ENCODE measurements at places on chromosomes 1 and 21.
A peak's percentile ranks its signal among the peaks of the same experiment; 100 is the strongest.

DNA sequence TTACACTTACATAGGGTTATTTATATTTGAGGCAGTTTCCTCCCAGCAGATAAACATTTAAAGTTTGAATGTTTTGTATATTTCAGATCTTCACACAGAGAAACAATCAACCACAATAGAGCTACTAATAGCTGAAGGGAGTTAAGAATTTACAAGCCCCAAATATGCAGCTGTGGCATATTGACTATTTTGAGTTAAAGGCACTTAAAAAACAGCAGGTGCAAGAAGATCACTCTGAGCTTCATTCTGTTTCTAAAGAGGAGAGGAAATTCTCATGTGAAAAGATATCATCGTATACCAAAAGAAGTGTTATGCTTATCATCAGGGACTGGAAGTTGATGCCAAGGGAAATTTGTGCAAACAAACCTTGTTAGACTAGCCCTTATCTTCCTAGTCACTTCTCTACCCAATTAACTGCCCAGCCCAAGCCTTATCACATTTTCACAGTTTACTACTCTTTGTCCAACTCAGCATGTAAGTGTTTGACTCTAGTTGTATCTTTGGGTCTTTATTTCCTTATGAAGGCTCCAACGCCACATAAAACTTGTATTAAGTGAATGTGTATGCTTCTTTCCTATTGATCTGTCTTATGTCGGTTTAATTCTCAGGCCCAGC, 66.3 kb upstream of the COG2 start:
- H3K4me3 ChIP-seq = no peak overlapping the region
- DNase-seq = no peak
- H3K27ac ChIP-seq = no peak overlapping the region
- no peaks in the 10 kb centered on the region for H3K36me3 ChIP-seq
- H3K4me1 ChIP-seq = no peaks in the 10 kb centered on the region
- H3K27me3 ChIP-seq = no peaks in the 10 kb centered on the region

GRCh38 chr1:53190210-53190611, 6.4 kb upstream of the CPT2 start:
- no peaks in the 10 kb centered on the region for H3K36me3 ChIP-seq
- no peak for DNase-seq
- H3K4me3 ChIP-seq = no peak overlapping the region
- H3K27me3 ChIP-seq = no peaks in the 10 kb centered on the region
- H3K27ac ChIP-seq = no peak overlapping the region

DNA sequence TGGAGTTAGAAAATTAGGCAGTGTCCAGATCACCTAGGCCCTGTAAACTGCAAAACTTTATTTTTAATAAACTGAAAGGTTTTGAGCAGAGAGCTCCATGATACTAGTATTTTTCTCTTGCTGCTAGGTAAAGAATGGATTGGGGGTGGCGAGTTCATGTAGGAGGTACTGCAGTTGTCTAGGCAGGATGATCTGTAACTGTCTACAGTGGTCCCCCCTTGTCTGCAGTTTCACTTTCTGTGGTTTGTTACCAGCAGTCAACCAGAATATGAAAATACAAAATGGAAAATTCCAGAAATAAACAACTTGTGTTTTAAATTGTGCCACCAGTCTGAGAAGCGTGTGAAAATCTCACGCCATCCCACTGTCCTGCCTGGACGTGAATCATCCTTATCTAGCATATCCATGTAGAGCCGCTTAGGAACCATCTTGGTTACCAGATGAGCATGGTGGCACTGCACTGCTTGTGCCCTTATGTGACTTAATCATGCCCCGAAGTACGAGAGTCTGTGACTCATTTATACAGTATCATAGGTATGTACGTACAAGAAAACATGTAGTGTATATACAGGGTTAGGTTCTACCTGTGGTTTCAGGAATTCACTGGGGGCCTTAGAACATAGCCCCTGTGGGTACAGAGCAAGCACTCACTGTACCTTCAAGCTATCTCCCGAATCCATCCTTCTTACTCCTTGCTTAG, 94.2 kb downstream of the AHCTF1 start:
- no peaks in the 10 kb centered on the region for H3K27me3 ChIP-seq
- H3K4me1 ChIP-seq = no peaks in the 10 kb centered on the region
- H3K4me3 ChIP-seq = no peak overlapping the region
- H3K27ac ChIP-seq = no peak overlapping the region
- peaks cover 19% of the 10 kb centered on the region for H3K36me3 ChIP-seq
- no peak for DNase-seq

DNA sequence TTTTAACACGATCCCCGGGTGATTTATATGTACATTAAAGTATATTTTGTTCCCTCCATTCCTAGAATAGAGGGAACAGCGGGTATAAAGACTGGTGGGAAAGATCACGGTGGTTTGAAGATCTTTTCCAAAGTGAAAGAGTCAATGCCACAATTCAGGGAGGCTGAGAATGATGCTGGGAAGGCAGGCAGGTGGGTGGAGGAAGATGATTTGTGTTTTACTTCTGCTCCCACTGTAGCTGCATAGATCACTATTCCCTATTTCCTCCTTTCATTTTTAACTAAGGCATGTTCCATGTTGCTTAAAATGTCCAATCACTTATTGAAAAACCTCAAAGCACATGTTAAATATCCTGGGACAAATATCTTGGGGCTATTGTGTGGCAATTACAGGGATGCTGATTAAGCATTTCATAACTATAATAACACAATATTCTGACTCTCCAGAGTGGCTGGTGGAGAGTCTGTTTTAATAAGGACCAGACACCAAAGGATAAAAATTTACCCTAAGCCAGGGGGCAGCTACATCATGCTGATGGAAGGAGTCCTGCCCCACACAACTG, 8.4 kb upstream of the LYST start:
- no peak overlapping the region for H3K27ac ChIP-seq
- no peak for DNase-seq
- H3K27me3 ChIP-seq = no peaks in the 10 kb centered on the region
- H3K4me3 ChIP-seq = no peak overlapping the region
- H3K36me3 ChIP-seq = no peaks in the 10 kb centered on the region

GRCh38 chr1:226738421-226738994, 574 bp downstream of the ITPKB start:
- DNase-seq = peak; percentile 91
- peaks cover 62% of the 10 kb centered on the region for H3K4me1 ChIP-seq
- H3K36me3 ChIP-seq = peaks cover 20% of the 10 kb centered on the region
- H3K27ac ChIP-seq = peak overlapping the region; percentile 88
- peak overlapping the region; percentile 89 for H3K4me3 ChIP-seq
- no peaks in the 10 kb centered on the region for H3K27me3 ChIP-seq

DNA sequence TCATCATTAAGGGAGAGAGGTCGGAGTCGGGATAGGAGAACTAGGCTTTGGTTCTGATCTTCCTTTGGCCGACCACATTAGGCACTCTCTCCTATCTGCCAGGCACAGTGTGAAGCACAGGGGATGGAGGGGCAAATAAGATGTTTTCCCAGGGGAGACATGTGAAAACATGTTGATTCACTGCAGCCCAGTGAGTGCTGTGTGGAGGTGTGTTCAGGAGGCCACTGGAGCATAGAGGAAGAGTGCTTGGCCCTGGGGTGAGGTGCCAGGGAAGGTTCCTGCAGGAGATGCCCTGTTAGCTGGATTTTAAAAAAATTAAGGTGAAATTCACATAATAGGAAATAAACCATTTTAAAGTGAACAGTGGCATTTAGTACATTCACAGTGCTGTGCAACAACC, 3.7 kb downstream of the VANGL2 start:
- no peak for DNase-seq
- H3K4me1 ChIP-seq = peaks cover 26% of the 10 kb centered on the region
- H3K27me3 ChIP-seq = no peaks in the 10 kb centered on the region
- no peak overlapping the region for H3K4me3 ChIP-seq
- H3K36me3 ChIP-seq = no peaks in the 10 kb centered on the region

GRCh38 chr1:171664976-171665375, 12.5 kb upstream of the MYOC start:
- no peak overlapping the region for H3K27ac ChIP-seq
- no peaks in the 10 kb centered on the region for H3K4me1 ChIP-seq
- H3K36me3 ChIP-seq = no peaks in the 10 kb centered on the region
- no peaks in the 10 kb centered on the region for H3K27me3 ChIP-seq

DNA sequence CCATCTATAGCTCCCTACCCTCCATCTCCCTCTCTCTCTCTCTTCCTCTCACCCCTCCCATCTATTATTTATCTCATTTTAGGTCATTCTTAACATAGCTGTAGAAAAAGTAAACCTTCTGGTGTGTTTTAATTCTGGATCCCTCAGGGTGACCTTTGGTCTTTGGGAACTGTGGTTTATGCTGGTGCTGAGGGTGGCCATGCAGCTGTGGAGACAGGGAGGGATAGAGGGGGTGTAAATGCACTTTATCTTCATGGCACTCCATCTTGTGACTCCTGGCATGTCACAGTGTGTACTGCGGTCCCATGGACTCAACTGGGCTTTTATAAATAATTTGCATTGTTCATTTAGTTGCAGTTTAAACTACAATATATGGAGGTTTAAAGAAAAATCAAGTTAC, 50.2 kb upstream of the RUNX1 start:
- no peak for DNase-seq
- H3K27ac ChIP-seq = no peak overlapping the region
- no peak overlapping the region for H3K4me3 ChIP-seq
- peaks cover 12% of the 10 kb centered on the region for H3K4me1 ChIP-seq

GRCh38 chr1:38329644-38330043, 283.1 kb upstream of the POU3F1 start:
- no peak for DNase-seq
- H3K36me3 ChIP-seq = no peaks in the 10 kb centered on the region
- peaks cover 11% of the 10 kb centered on the region for H3K27me3 ChIP-seq
- no peaks in the 10 kb centered on the region for H3K4me1 ChIP-seq

GRCh38 chr1:114468710-114469468, 42.1 kb downstream of the TRIM33 start:
- H3K36me3 ChIP-seq = no peaks in the 10 kb centered on the region
- H3K27ac ChIP-seq = no peak overlapping the region
- no peak for DNase-seq
- peaks cover 29% of the 10 kb centered on the region for H3K4me1 ChIP-seq
- H3K27me3 ChIP-seq = no peaks in the 10 kb centered on the region

GRCh38 chr21:18023157-18023556, 204.0 kb upstream of the C21orf91 start:
- no peaks in the 10 kb centered on the region for H3K4me1 ChIP-seq
- H3K4me3 ChIP-seq = no peak overlapping the region
- DNase-seq = no peak
- no peaks in the 10 kb centered on the region for H3K36me3 ChIP-seq

DNA sequence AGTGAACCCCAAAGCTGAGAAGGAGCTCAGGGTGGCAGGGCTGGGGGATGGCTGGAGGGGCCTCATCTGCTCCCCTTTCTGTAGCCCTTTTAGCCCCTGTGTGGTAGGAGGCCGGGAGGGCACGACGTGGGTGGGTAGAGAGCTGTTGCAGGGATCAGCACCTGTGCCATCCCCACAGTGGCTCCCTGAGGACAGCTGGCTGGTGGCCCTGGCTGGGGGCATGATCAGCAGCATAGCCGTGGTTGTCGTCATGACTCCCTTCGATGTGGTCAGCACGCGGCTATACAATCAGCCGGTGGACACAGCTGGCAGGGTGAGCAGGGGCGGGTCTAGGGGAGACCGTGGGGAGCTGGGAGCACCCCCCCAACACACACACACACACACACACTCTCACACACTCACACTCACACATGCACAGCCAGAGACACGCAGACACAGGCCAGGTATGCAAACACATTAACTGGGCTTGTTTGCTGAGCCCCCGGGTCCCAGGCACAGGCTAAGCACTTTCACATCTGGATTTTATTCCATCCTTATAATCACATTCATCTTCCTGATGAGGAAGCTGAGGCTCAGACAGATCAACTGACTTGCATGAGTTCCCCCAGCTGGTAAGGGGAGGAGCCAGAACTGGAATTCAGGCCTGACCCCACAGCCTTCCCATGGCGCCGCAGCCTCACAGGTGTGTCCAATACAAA, 2.5 kb downstream of the SLC25A34 start:
- H3K4me1 ChIP-seq = no peaks in the 10 kb centered on the region
- DNase-seq = no peak
- H3K4me3 ChIP-seq = no peak overlapping the region
- H3K27ac ChIP-seq = no peak overlapping the region

DNA sequence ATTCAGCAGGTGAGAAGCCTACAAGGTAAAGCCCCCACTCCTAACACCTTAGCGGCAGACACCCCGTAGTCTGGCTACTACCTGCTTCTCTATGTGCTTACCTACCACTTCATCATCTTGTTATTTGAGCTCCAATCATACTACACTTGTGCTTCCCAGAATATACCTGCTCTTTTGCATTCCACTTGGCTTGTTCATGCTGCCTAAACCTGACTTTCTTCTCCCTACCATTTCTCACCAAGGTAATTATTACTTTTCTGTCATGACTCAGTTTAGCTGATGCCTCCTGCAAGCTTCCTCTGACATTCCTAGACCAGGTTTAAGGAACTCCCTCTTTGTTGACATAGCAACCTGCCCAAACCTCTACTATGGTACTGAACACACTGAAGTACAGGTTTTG, 495.6 kb upstream of the C1orf87 start:
- H3K4me3 ChIP-seq = no peak overlapping the region
- no peaks in the 10 kb centered on the region for H3K27me3 ChIP-seq
- no peak for DNase-seq
- H3K36me3 ChIP-seq = no peaks in the 10 kb centered on the region
- peaks cover 6% of the 10 kb centered on the region for H3K4me1 ChIP-seq

DNA sequence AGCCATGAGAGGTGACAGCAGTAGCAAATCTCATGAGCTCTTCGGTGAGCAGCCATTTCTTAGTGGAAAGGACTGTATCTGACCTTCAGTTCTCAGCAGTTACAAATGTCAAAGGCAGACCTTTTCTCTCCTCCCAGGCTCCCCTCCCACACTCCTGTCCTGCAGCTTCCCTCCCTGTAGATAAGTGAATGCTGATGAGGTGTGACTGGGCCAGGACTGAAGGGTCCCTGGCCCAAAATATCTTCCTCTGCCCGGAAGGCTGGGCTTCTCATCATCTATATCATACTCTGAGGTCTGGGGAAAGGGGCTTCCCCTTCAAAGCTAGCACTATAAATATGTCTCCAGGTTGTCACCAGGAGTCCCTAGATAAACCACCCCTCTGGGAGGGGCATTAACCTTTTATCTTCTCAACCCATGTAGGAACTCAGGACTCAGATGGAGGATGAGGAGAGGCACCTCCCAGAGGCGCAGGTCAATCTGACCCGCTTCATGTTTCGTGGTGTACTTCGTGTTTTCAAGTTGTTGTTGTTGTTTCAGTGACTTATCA, 3.6 kb upstream of the ADAMTSL4 start:
- no peaks in the 10 kb centered on the region for H3K36me3 ChIP-seq
- no peak overlapping the region for H3K27ac ChIP-seq
- peaks cover 24% of the 10 kb centered on the region for H3K4me1 ChIP-seq
- H3K4me3 ChIP-seq = no peak overlapping the region
- DNase-seq = peak; percentile 6
- H3K27me3 ChIP-seq = no peaks in the 10 kb centered on the region

DNA sequence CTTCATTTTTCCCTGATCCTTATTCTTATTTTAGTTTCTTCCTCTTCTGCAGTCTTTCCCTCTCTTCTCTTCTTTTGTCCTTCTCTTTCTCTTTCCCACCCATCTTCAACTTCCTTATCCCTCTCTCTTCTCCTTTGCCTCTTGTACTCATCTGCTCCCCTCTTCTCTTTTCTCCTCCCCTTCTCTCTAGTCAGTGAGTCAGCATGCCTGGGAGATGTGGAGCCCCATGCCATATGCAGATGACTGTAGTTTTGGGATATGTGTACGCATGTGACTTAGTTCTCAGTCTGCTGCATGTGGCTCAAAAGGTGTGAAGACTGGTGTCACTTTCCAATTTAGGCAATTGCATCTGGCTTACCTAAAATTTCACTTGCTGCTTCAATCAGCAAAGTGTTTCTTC, 10.4 kb downstream of the DNAJC6 start:
- no peaks in the 10 kb centered on the region for H3K36me3 ChIP-seq
- no peaks in the 10 kb centered on the region for H3K4me1 ChIP-seq
- no peak overlapping the region for H3K4me3 ChIP-seq
- H3K27ac ChIP-seq = no peak overlapping the region
- no peaks in the 10 kb centered on the region for H3K27me3 ChIP-seq

GRCh38 chr1:240682859-240683242, 70.9 kb upstream of the GREM2 start:
- no peaks in the 10 kb centered on the region for H3K27me3 ChIP-seq
- no peak overlapping the region for H3K27ac ChIP-seq
- peaks cover 4% of the 10 kb centered on the region for H3K4me1 ChIP-seq
- H3K36me3 ChIP-seq = no peaks in the 10 kb centered on the region
